CD4-positive, alpha-beta T cell treated with Interleukin-6 for 4 hours (primary cell): ENCODE measurements at places on chromosomes 2 and 18.

DNA sequence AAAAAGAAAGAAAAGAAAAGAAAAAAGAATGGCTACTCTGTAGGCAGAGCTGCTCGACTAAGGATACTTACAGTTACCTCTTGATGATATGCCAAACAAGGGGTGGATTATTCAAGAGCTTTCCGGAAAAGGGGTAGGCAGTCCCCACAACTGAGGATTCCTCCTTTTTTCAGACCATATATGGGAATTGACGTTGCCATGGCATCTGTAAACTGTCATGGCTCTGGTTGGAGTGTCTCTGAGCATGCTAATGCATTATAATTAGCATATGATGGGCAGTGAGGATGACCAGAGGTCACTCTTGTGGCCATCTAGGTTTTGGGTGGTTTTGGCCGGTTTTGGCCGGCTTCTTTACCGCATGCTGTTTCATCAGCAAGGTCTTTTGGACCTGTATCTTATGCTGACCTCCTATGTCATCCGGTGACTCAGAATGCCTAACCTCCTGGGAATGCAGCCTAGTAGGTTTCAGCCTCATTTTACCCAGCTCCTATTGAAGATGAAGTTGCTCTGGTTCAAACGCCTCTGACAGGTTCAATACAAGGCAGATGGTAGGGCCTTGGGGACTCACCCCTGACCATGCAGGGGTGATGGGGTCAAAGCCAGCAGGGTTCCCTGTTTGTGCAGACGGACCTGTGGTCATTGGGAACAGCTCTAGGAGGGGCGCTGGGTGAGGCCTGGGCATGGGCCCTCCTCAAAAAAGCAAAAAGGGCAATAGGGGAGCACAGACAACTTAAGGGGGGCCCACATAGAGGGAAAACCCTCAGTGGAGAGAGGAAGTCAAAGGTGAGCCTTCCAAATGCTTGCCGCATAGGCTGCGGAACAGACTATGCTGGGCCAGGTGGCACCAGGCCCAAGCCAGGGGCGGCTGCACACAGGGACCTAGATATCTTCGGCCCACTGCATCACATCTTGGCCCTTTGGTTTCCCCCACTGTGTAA, 251.2 kb upstream of the RAB6C start:
- no peak for DNase-seq

GRCh38 chr2:215825707-215826106, 187.6 kb downstream of the MREG start:
- no peak for DNase-seq

GRCh38 chr2:216131175-216131926, 22.2 kb downstream of the XRCC5 start:
- DNase-seq, result no peak

DNA sequence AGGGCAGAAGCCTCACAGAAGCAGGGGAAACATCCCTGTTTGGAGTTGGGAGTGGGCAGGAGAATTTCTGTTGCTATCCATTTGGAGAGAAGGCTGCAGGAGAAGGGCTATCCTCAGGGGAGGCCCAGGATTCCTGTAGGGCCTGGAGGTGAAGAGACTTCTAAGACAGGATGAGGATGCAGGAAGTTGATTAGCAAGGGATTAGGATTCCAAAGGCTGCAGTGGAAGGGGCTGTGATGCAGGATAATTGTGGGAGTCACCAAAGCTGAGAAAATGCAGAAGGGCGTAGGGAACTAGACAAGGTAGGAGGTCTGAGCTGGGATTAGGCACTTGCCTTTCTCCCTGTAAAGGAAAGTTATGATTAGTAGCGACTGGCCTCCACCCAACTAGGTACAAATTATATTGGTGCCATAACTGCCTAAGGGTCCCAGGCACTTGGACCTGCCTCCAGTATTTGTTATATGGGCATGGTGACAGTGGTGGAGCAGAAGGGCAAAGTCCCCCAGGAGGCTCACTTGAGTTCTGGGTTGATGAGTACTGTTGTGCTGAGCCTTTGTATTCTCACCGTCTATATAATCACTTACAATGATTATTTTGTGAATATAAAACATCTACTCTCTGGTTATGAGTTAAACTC, 96.4 kb upstream of the MSTN start:
- DNase-seq, result no peak

- no peak for DNase-seq
These were observed 267.9 kb upstream of the PIK3C3 start for GRCh38 chr18:41687138-41687537.

- no peak for DNase-seq
These were observed 95.3 kb downstream of the COPS8 start for GRCh38 chr2:237180987-237181386.

DNA sequence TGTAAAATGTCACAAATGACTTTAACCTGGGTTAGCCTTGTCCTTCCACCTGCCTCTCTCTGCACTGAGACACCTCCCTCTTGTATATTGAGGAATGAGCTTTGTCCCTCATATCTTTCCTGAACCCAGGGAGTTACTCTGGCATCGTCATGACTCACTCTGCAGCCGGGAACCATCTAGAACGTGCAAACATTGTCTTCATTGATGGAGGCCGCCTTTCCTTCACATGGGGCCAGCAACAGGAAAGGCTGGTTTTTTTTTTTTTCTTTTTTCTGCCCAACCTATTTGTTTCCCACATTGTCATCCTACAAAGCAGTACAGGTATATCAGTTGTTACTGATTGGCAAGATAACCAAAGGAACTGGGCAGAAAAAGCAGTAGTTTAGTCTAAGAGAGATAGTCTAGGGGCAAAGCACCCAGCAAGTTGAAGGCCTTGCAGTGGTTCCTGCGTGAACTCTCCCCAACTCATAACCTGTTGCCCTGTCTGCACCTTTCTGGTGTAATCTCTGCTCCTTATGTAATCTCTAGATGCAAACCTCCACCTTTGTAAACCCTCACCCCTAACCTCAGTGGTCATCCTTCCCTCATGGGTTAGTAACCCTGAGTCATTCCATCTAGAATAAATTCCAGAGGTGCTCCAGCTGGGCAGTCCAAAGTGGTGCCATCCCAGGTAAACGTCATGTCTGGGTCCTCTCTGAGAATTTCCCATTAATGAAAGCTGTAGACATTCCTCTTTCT, 38.3 kb downstream of the SLC40A1 start:
- DNase-seq, result no peak

GRCh38 chr2:237201461-237202287, 116.0 kb downstream of the COPS8 start:
- no peak for DNase-seq

- no peak for DNase-seq
These were observed 65.7 kb downstream of the UBR3 start for GRCh38 chr2:169892951-169893350.

DNA sequence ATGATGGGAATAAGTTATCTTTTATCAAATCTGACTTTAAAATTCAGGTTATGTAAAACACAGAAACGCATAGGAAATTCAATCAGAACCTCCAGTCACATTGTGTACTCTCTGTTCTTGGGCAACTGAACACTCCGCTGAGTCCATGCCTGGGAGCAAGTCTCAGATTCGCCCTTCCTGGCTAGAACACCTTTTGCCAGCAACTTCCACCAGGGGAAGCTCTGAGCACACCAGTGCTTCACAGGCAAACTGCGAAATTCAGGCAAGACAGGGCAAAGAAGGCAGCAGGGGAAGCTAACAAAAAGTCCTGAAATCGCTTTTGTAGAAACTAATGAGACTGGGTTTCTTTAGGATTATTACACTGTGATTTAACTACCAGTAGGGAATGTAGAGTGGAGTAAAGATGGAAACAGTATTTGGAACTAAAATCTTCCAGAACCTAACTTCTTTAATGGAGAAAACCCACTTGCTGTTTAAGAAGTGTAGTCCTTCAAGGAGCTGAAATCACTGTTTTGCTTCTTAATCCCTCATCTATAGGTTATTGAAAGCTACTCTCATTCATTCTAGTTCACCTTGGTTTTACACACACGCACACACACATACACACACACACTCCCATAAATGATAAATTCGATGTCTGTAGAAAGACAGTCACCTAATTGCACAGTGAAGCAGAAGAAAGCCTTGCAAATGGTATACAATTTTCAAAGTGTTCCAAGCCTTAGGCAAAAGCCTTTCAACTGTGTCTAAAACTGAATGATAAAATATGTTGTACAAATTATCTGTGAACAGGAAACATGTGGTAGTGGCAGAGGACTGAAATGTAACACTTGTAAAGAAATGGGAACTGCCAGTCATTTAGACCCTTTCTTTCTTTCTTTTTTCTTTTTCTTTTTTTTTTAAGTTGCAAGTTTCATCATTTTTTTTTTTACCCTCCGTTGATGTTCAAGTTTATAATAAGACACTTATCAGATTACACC, 214.5 kb downstream of the TMEM182 start:
- DNase-seq, result no peak

GRCh38 chr2:186913870-186914269, 64.9 kb upstream of the ZSWIM2 start:
- DNase-seq, result no peak

DNA sequence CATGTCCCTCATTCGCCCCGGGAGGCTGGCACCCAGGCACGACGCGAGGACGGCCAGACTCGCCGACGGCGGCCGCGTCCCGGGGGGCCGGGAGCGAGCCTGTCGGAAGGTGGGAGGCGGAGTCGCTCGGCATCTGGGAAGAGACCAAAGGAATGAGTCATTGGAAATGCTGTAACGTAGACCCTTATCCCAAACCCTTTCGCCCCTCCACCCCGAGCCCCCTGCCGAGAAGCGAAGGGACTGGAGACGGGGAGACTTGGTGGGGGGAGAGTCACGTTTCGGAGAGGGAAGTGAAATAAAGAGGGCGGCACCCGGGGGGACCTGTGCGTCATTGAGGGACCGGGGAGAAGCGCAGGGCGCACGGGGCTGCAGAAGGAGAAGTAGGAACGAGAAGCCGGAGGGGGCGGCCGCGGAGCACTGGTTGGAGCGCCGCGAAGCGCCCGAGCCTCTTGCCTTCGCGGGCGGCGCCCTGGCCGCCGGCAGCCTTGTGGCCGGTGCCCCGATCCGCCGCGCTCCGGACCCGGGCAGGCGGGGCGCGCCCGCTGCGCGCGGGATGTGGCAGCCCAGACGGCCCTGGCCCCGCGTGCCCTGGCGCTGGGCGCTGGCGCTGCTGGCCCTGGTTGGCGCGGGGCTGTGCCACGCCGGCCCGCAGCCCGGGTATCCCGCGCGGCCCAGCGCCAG, at the start of gene EMILIN2:
Gene EMILIN2 (plus strand): TSS at position 371 of the 681 bp plus-strand sequence. CDS start 183 bp downstream, at position 554.
- DNase-seq, result peak; percentile 49

DNA sequence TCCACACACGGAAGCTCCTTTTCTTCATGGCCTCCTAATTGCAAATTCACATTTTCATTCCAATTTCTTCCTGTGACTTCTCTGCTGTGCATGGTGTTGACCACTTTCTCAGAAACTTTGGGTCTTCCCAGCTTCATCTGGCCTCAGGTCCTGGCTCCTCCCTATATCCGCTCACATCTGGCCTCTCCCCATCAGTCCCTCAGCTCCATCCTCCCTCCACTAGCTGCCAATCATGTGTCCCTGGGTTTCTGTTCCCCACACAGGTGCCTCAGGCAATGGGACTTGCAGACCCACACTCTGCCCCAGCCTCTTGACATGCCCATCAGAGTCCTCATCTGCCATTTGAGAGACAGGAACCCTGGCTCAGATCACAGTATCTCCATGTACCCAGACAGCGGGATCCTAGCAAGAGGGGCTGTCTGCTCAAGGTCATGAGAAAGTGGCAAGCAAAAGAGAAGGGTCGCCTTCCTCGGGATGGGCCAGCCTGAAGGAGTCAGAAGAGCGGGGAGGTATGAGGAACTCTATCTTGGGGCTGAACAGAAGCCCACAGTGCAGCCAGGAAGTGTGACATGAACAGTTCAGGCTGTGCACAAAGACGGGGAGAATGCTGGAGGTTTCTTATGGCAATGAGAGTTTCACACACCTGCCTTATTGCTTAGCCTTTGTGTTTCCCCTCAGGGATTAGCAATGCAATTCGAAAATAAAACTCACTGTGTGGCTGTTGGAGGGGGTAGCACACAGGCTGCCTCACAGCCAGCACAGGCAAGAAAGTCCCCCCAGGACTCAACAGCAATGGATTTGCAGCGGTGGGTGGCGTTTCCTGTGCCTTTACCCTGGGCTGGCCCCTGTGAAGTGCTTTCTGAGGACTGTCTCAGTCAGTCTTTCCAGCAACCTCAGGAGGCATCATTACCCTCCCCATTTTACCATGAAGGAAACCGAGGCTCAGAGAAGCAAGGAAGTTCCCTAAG, 69.5 kb downstream of the COPS8 start:
- no peak for DNase-seq

- DNase-seq, result no peak
These were observed 97.6 kb upstream of the PARD3B start for GRCh38 chr2:204447722-204448121.

DNA sequence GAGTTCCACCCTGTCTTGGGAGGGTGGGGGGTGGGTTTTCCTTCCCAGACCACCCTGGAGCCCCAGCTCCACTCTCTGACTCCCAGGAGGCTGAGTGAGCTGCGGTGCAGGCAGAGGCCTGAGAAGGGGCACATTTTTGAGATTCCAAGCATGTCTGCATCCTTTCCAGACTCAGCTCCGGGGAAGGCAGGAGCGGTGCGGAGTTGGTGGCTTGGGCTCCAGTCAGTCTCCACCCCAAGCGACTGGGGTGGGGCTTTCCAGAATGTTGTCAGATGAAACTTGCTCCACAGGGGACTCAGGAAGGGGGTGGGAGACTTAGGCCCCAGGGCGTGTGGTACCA, 44.2 kb upstream of the HS6ST1 start:
- DNase-seq, result no peak

GRCh38 chr2:11647834-11648600, 22.0 kb downstream of the NTSR2 start:
- DNase-seq, result no peak

- DNase-seq, result no peak
These were observed 65.9 kb downstream of the KCNF1 start for GRCh38 chr2:10977621-10978020.

GRCh38 chr2:124589971-124590370, 564.9 kb downstream of the CNTNAP5 start:
- DNase-seq, result no peak

- DNase-seq, result no peak
These were observed 43.2 kb downstream of the C2orf76 start for GRCh38 chr2:119323459-119323858.

GRCh38 chr2:155690785-155691184, 641.7 kb downstream of the NR4A2 start:
- no peak for DNase-seq
